Endothelial cell (in vitro differentiated cells): ENCODE measurements at places on chromosomes 2 and 18. TPM values are rescaled to one million over a fixed set of nuclear protein-coding genes. Genes with fewer than 3 reads are reported as not detected.

The CLIP4 gene
- total RNA-seq = 0.46 TPM

DNA sequence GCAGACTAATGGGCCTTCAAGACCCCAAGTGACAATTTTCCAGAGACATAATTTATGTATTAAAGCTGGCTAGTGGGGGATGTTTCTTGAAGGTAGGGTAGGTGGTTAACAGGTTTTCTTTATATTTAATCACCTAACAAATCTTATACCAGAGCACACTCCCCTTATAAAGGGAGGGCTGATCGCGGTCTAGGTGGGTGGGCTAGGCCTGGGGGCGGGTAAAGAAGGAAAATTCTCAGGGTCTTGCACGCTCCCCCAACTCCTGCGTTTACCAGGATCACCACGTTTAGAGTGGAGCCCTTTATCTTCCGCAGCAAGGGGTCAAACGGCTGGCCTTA is 19.9 kb upstream of the CXXC1 start:
- DNase-seq = no peak

- no peak for DNase-seq
Observed at GRCh38 chr2:240202586-240202985, 62.1 kb upstream of the OTOS start.

DNA sequence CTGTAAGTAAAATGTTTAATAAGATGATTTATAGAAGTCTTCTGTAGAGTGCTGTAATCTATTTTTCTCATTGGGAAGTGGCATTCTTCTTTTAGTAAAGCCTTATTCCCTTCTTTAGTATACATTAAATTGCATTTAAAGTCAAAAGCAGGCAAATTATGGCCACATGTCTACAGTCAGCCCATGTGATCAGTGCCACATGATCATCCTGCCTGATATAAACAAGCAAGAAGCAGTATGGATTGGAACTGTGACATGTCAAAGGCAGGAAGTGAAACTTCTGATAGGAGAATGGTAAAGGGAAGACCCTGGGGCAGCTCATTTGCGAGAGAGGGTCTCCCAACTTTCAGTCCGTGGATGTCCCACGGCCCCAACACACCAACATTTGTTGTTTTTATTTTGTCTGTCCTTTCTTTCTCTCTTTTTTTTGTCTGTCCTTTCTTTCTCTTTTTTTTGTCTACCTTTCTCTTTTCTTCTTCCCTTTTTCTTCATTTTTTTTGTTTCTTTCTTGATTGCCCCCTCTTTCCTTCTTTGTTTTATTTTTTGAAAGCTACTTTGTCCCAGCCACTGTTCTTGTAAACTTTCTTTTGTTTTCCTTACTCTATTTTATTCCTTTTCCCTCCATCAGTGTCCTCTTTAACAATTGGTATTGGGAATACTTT is 154.9 kb downstream of the DTNA start:
- DNase-seq = no peak

DNA sequence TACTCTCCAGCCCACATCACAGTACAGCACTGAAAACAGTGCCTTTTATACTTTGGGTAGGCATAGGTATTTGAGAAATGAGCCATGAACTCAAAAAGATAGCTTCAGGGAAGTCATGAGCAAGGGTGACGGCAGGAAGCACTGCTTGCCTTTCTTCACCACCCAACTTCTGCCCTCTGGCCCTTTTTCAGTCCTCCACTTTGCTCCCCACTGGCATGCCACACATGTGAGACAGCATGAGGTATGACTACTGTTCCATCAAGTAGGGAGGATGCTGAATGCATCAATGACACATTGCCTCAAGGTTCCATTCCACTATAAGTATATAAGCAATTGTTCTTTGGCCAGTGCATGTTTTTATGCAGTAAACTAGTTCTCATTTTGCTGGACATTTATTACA is 373.0 kb downstream of the NRXN1 start:
- no peak for DNase-seq

The NAT8 gene
- total RNA-seq = not detected

- no peak for DNase-seq
Observed at GRCh38 chr2:109402980-109403840, 210.6 kb downstream of the SEPTIN10 start.
